ENCODE measurements at places on chromosomes 7 and 10. TPM values are rescaled to one million over a fixed set of nuclear protein-coding genes. Genes with fewer than 3 reads are reported as not detected.

The HTR7 gene
- total RNA-seq = not detected

The SNCG gene
- 77.7 TPM for total RNA-seq

The RBP3 gene
- not detected for total RNA-seq

The RPEL1 gene
- total RNA-seq = not detected

The PCDH15 gene
- total RNA-seq = not detected

The PNLIPRP2 gene
- not detected for total RNA-seq

The PIK3CG gene
- 4.7 TPM for total RNA-seq

The OR6V1 gene
- not detected for total RNA-seq

The AKR1C4 gene
- not detected for total RNA-seq

The GPNMB gene
- total RNA-seq = 1.3 TPM

The FAM25C gene
- total RNA-seq = not detected

The LBX1 gene
- total RNA-seq = not detected

The DLG5 gene
- total RNA-seq = 2.8 TPM

The HUS1 gene
- total RNA-seq = 41.6 TPM

The FEZF1 gene
- total RNA-seq = not detected

The IFIT1 gene
- 44.0 TPM for total RNA-seq

The TET1 gene
- 0.69 TPM for total RNA-seq

The PDK4 gene
- 1.8 TPM for total RNA-seq

The GIMAP7 gene
- 20.4 TPM for total RNA-seq

All from mammary microvascular endothelial cell (primary cell).